Activated T-cell treated with anti-CD3 and anti-CD28 coated beads for 1 hour (primary cell): ENCODE measurements at places on chromosomes 1 and 21.

- DNase-seq = no peak
Observed at GRCh38 chr1:243950166-243950565, 100.1 kb upstream of the AKT3 start.

DNA sequence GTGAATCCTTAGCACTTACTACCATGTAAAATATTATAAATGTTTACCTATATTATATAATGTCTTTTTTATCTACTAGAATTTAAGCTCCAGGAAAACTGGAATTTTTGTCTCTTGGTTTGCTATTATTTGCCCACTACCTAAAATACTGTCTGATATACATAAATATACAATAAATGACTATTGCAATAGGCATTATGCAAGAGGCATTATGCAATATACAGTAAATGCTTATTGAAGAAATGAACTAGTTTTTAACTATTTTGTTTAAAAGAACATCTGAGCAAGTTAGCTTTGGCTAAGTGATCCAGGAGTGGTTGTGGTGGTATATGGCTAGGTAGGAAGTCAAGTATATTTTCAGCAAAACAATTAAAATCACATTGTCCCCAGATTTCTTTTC, 640.2 kb upstream of the PKN2 start:
- DNase-seq = no peak

DNA sequence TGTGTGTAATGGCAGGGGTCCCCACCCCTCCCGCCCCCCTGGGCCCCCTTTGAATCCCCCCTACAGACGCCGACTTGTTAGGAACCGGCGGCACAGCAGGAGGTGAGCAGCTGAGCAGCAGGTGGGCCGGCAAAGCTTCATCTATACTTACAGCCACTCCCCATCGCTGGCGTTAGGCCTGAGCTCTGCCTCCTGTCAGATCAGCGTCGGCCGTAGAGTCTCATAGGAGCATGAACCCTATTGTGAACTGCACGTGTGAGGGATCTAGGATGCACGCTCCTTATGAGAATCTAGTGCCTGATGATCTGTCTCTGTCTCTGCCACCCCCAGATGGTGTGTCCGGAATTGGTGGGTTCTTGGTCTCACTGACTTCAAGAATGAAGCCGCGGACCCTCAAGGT, 14.9 kb upstream of the VPS26C start:
- no peak for DNase-seq

GRCh38 chr1:15523104-15524020, 653 bp downstream of the CASP9 start:
- no peak for DNase-seq

DNA sequence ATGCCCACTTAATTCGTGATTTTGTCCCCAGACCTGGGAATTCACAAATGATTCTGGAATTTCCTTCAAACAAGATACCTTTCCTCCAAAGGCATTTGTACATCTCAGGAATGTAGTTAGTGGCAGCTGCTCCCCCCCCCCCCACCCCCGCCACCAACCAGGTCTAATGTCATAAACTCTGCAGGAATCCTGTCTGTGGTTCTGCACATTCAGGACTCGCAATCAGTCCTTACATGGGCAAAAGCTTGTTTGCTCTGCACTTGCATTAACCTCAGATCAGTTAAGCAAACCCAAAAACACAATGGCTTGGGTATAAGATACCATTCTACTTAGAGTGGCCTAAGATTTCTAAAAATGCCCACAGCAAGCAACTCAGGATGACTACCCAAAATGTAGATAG, 143.8 kb downstream of the TGFB2 start:
- no peak for DNase-seq

GRCh38 chr1:69290291-69290690, 277.4 kb upstream of the LRRC7 start:
- DNase-seq = no peak

DNA sequence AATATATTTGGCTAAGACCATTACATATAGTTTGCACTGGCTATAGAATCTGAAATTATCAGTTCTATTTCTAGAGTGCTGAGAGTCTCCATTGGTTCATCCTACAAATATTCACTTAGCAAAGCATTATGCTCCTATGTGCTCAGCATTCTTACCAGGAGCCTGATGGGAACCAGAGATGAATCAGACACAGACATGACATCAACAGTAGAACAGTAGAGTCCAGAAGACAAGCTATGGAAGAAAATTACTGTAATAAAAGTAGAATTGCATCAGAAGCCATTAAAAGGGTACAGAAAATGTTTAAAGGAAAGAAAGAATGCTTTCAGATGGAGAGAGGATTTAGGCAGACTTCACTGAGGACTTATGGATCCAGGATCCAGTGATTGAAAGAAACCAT, 271.7 kb upstream of the SNX7 start:
- DNase-seq = no peak

GRCh38 chr1:89356658-89357400, 7.0 kb upstream of the GBP6 start:
- no peak for DNase-seq

DNA sequence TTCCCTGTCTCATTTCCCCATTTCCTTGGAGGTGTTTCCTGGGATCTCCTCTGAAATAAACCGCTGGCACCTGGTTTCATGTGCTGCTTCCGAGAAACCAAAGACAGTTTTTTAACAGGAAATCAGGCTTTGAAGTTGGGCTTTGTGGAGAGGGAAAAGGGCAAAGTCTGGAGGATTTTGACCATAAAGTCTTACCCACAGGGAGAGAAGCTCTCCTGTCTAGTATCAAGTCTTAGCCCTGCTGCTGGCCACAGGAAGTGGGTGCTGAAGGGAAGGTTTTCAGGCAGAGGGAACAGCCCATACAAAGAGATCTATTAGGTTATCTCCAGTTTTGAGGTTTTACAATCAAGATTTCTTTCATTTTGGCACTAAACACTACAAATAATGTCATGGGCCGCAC, 29.3 kb downstream of the SLC5A9 start:
- DNase-seq = no peak

- no peak for DNase-seq
Observed at GRCh38 chr1:113247355-113247754, 143.0 kb upstream of the MAGI3 start.

GRCh38 chr1:193516755-193517388, 330.5 kb upstream of the B3GALT2 start:
- DNase-seq = no peak

- no peak for DNase-seq
Observed at GRCh38 chr1:89274411-89274857, 1.8 kb upstream of the GBP5 start.

GRCh38 chr1:1402072-1402900, 3.2 kb upstream of the CCNL2 start:
- DNase-seq = no peak

DNA sequence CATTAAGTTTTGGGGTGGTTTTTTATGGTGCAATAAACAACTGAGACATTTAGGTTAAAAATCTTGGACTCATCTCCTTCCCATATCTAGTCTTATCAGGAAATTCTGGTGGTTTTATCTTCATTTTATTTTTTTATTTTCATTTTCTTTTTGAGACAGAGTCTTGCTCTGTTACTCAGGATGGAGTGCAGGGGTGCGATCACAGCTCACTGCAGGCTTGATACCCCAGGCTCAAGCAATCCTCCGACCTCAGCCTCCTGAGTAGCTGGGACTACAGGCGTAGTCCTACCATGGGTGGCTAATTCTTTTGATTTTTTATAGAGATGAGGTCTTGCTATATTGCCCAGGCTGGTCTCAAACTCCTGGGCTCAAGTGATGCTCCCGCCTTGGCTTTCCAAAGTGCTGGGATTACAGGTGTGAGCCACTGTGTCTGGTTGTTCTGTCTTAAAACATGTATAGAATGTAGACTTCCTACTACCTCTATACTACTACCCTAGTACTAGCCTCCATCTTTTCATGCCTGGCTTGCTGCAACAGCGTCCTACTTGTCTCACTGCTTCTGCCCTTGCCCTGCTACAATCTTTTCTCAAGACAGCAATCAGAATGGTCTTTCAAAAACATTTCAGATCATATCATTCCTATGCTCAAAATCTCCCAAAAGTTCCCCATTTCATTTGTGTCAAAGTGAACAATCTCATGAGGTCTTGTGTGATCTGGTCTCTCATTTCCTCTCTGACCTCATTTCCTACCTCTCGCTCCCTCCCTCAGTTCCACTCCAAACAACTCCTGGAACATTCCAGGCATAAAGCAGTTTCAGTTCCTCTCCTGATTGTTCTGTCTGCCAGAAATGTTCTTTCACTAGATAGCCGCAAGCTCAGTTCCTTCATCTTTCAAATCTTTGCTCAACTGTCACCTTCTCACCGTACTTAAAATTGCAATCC, 5.9 kb upstream of the FCGR2A start:
- no peak for DNase-seq

- DNase-seq = no peak
Observed at GRCh38 chr1:67586596-67586995, 98.4 kb upstream of the GADD45A start.

DNA sequence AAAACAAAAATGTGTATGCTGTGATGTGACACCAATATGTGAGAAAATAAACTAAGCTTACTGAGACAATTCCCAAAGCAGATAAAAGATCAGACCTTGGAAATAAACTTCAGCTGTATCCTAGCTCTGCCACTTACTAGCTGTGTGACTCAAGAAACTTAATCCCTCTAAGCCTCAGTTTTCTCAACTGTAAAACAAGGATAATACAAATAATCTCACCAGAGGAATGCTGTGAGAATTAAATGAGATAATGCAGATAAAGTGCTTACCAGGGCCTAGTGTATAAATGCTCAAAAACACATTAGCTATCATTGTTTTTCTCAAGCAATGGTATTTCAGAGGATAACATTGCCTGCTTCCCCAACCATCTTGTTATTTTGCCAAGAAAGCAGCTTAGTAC, 2.1 kb downstream of the HEATR1 start:
- DNase-seq = no peak

DNA sequence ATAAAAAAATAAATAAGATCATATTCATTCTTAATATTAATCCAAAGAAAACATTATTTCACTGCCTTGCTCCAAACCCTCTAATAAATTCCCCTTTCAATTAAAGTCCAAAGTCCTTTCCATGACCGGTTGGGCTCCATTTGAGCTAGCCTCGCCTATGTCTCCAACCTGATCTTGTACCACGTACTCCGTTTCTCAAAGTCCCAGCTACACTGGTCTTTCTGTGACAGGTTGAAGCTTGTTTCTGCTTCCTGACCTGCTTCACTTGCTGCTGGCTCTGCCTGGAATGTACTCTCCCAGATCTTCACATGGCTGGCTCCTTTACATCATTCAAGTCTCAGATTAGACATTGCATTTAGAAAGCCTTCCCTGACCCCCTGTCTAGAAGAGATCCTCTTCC, 16.4 kb downstream of the RPL5 start:
- no peak for DNase-seq

DNA sequence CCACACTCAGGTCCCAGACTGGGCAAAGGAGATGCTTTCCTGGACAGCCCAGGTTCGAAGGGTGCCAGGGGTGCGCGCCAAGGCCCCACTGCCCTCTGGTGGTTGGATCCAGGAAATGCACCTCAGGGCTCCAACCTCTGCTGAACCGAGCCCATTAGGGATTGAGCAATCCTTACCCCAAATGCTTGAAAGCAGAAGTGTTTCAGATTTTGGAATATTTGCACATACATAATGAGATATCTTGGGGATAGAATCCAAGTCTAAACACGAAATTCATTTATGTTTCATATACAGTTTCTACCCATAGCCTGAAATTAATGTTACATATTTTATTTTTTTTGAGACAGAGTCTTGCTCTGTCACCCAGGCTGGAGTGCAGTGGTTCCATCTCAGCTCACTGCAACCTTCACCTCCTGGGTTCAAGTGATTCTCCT, 57.4 kb downstream of the SLC9A1 start:
- DNase-seq = peak; percentile 67

- DNase-seq = peak; percentile 13
Observed at GRCh38 chr1:47388891-47389238, 27.2 kb upstream of the FOXE3 start.

GRCh38 chr1:107926436-107927080, 38.4 kb downstream of the VAV3 start:
- no peak for DNase-seq

DNA sequence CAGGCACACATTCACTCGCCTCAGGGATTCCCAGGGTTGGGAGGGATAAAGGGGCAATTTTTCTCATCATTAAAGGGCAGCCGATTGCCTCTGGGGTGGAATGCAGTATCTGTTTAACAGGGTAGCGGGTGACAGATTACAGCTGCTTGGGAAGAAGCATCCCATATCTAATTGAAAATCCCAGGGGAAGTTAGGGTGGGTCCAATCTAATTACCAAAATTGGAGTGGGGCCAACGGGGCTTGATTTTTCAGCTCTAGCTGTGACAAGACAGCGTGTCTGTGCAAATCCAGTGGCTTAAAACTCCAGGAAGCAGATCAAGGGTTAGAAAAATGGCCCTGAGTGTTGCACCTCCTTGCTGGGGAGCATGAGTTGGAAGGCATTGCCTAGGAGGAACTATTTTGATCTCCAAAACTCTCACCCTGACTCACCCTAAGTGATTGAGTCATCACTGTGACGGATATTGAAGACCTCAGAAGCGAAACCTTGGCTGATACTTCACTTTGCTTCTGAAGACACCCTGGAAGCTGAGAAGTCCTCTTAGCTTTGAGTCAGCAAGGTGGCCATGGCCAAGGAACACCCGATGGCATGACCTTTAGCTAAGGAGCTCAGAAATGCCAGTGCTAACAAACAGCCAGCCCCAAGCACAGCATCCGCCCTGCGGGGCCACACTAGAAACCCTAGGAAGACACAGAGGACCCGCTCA, 46.0 kb downstream of the GRHL3 start:
- no peak for DNase-seq

DNA sequence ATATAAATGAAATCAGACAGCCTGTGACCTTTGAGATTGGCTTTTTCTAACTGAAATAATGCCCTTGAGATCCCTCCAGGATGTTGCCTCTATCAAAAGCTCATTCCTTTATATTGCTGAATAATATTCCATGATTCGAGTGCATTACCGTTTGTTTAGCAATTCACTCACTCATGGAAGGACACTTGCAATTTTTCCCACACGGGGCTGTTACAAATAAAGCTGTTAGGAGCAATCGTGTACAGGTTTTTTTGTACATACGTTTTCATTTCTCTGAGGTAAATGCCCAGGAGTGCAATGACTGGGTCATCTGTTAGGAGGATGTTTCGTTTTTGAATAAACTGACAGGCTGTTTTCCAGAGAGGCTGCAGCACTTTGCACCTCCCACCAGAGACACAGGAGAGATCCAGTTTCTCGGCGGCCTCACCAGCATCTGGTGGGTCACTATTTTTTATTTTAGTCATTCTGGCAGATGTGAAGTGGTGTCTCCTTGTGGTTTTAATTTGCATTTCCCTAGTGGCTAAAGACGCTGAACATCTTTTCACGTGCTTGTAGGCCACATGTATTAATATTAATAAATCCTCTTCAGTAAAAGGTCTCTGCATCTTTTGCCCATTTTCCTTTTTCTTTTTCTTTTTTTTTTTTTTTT, 11.0 kb downstream of the PRDM15 start:
- DNase-seq = no peak

GRCh38 chr1:212218911-212219310, 66.3 kb upstream of the PPP2R5A start:
- DNase-seq = no peak
